ENCODE measurements at places on chromosomes 1 and 21.

DNA sequence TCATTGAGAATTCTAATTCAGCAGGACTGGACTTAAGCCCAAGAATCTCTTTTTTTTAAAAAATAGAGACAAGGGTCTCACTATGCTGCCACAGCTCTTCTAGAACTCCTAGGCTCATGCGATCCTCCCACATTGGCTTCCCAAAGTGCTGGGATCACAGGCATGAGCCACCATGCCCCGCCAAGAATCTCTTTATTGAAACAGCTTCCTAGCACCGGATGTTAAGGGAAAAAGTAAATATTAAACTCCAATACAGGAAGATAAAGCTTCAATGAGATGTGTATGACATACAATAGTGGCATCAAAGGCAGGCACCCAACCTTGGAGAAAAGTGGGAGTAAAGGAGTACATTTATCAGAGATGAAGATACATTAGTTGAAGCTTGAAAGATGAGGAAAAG lies 25.5 kb downstream of the PUM1 start:
- peaks cover 50% of the 10 kb centered on the region for H3K36me3 ChIP-seq
- H3K4me1 ChIP-seq = peaks cover 52% of the 10 kb centered on the region
- H3K27ac ChIP-seq = no peak overlapping the region

DNA sequence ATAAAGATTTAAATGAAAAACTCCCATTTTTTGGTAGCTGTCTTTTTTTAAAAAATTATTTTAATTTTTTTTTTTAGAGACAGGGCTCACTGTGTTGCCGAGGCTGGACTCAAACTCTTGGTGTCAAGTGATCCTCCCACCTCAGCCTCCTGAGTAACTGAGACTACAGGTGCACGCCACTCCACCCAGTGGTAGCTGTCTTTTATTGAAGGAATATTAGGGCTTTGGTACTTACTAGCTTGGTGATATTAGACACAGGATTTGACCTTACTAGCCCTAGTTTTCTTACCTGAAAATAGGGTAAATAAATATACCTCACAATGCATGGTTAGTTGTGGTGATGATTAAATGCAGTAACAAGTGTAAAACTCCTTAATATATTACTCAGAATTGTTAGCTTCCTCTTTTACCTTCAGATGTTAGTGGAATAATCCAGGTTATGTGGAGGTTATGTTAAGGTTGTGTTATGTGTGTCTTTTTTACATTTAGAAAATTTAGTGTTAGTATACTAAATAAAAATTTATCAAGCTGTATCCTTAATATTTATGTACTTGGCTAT lies 66.8 kb downstream of the PHACTR4 start:
- H3K27me3 ChIP-seq = no peaks in the 10 kb centered on the region
- H3K4me1 ChIP-seq = peaks cover 23% of the 10 kb centered on the region
- no peak overlapping the region for H3K4me3 ChIP-seq
- H3K36me3 ChIP-seq = peaks cover 2% of the 10 kb centered on the region
- no peak overlapping the region for H3K27ac ChIP-seq

DNA sequence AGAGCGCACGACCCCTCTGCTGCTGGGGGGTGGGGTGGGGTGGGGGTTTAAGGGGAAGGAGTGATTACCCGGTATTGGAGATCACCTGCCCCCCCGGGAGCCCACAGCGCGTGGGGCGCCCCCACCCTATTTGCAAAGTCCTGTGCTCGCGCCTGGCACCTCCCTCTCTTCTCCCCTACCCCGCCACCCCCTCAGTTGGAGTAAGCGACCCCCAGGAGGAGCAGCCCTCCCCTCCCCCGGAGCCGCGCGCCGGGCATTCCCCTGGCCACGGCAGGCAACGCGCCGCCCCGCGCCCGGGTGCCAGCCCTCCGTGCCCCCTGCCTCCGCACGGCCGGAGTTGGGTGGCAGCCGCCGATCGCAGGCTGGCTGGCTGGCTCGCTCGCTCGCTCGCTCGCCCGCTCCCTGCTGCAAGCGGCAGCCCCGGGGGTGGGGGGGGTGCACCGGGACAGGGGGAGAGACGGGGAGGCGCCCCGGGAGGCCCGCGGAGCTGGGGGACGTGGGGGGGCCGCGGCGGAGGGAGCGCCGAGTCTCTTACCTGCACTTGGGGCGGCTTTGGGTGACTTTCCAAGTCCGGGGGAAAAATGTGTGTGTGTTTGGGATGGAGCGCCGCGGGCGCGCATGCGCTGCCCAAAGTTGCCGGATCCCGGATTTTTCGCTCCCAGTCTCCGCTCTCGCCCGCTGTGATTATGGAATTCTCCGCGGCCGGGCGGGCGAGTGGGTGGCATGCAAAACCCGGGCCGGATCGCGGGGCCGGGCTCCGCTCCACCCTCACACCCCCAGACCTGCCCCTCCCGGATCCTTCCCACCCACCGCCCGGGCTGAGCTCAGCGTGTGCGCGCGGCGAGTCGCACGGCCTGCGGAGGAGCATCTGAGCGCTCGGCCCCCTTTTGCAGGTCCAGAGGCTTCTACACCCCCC lies at the start of gene CASZ1:
TSS of gene CASZ1 (minus strand) at position 618 of the 916 bp plus-strand sequence. CDS start 102,757 bp downstream, outside the sequence.
- DNase-seq = peak; percentile 15
- peaks cover 81% of the 10 kb centered on the region for H3K27me3 ChIP-seq
- H3K27ac ChIP-seq = no peak within 1 kb of the TSS
- peak within 1 kb of the TSS; percentile 61 for H3K4me3 ChIP-seq

DNA sequence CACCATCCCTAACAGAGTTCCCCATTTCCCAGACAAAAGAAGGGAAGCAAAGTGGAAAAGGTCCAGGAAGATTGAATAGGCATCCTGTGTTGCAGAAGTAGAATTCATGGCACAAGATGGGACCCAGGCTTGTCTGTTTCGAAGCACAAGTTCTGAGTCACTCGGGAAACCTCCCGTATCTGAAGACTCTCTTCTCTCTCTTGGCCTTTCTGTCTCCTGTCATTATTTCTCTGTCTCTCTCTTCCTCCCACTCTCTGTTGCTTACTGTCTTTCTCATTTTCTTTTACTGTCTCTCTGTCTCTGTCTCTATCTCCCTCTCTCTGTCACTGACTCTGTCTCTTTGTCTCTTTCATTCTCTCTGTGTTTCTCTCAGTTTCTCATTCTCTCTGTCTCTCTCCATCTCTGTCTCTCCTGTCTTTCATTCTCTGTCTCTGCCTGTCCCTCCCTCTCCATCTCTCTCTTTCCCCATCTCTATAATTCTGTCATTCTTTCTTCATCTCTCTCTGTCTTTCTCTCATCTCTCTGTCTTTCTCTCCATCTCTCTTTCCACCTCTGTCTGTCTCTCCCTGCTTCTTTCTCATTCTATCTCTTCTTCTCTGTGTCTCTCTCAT lies 23.7 kb downstream of the RNF187 start:
- no peaks in the 10 kb centered on the region for H3K36me3 ChIP-seq
- H3K27me3 ChIP-seq = peaks cover 3% of the 10 kb centered on the region
- peaks cover 8% of the 10 kb centered on the region for H3K4me1 ChIP-seq
- H3K4me3 ChIP-seq = no peak overlapping the region
- DNase-seq = no peak

DNA sequence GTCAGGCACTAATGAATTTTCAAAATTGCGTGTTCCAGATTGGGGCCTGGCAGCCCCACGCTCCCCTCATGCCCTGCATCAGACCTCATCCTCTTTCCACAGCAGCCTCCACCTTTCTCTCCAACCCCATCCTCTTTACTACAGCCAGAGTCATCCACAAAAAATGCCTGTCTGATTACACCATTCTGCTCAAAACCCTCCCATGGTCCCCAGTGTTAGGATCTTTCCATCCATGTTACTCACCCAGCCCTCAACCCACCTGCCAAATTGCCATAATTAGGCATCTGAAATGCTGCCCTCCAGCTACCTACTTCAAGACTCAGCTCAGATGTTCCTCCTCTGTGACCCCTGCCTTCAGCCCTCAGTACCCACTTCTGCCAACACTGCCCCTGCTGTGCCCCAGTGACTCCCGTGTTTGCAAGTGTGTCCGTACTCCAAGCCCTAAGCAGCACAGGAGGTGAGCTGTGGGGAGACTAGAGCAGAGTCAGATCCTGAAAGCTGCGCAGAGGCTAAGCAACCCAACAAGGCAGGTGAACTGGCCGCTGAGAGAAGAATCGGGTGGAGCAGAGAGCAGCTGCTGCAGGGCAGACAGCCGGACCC lies 715 bp upstream of the ARTN start:
- no peak overlapping the region for H3K27ac ChIP-seq
- peaks cover 20% of the 10 kb centered on the region for H3K4me1 ChIP-seq
- H3K4me3 ChIP-seq = no peak overlapping the region
- H3K36me3 ChIP-seq = no peaks in the 10 kb centered on the region

All from activated naive CD8-positive, alpha-beta T cell treated with anti-CD3 and anti-CD28 coated beads for 36 hours (primary cell).